ENCODE measurements at places on chromosomes 11 and 22.

GRCh38 chr11:7484131-7484530 is 1.2 kb upstream of the OLFML1 start:
- DNase-seq = no peak

DNA sequence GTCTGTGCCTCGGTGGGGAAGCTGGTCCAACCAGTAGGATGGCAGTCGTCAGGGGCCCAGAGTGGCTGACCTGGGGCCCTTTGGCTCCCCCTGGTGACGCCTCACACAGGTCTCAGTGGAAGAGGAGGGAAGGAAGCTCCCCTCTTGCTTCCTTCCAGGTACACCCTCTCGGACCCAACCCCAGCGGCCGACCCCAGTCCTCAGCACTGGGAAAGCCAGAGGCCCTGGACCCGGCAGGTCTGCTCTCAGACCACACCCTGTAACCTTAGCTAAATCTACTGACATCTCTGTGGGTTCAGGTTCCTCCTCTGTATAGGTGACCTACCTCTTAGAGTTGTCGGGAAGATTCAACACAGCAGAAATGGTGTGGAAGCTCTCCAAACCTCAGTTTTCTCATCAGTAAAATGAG is 3.4 kb upstream of the SCUBE1 start:
- DNase-seq = peak; percentile 39

- no peak for DNase-seq
These were observed 195.7 kb downstream of the ADAMTS15 start for GRCh38 chr11:130644187-130644586.

DNA sequence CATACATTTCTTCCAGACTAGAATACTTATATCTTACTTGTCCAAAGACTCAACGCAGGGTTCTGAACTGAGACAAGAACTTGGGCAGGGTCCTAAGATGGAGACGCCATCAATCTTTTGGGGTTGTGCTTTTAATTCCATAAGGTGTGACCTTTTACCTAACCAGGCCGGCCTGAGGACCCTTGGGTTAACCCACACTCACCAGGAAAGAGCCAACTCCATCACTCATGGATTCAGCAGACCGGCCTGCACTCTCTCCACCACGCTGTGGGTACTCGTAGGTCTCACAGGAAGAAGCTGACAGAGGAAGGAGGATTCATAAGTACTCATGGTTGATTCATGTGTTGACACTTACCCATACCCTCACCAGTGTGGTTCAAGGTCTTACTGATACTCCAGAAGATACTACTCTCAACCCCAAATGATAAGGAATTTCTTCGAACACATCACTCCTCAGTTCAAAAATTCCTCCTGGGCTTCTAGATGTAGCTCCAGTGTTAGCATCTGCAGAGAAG is 36.2 kb downstream of the USP35 start:
- no peak for DNase-seq

DNA sequence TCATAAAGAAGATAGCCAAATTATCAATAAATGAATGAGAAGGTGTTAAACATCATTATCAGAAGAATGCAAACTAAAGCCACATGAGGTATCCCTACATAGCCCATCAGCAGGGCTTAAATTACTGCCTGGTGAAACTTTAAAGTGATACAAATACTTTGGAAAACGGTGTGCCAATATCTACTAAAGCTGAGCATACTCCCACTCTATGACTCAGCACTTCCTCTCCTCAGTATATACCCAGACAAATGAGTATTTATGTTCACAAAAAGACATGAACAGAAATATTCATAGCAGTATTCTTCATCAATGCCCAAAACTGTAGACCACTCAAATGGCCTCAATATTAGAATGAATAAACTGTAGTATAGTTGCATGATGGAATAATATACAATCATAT is 284.6 kb upstream of the ZC3H12C start:
- no peak for DNase-seq

DNA sequence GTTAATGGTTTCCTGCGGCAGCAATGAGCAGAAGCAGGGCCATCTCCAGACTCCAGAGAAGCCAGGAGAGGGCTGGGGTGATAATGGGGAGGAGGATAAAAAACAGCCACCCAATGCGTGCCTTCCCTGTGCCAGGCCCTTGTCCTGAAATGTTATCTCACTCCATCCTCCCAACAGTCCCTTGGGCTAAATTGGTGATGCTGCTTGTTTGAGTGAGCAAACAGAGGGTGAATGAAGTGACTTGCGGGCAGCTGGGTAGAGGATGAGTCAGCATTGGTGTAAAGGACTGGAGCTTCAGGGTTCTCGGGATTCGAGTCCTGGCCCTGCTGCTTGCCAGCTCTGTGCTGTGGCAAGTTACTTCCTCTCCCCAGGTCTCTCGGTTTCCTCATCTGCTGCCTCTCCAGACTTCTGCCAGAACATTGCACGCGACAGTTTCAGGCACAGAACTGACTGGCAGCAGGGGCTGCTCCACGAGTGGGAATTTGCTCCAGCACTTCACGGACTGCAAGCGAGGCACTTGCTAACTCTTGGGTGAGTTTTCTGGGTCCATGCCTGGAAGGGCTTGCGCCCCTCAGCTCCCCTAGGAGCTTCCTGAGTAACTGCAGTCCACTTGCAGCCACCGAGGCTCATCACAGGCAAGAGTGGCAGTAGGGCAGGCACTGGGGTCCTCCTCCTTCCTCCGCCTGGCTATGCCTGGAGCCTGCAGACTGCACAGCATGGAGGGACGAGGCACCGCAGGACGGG is at the start of gene P2RY6:
Gene P2RY6 (plus strand): TSS at position 403 of the 744 bp plus-strand sequence. CDS start 24,181 bp downstream, outside the sequence.
- no peak for DNase-seq

DNA sequence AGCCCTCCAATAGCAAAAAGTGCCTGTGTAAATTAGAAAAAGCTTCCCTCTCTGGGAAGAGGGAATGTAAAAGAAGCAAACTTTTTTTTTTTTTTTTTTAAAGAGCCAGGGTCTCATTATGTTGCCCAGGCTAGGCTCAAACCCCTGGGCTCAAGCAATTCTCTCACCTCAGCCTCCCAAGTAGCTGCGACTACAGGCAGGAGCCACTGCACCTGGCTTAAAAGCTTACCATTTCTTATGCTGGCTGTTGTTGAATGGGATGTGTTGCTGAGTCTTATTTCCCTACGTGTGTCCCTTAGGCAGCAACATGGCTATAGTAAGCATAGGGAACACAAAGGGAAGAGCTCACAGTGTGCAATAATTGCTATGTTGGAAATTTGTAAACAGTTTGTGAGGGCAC is 225.5 kb upstream of the CCDC90B start:
- DNase-seq = no peak

- DNase-seq = no peak
These were observed 90.1 kb downstream of the STK33 start for GRCh38 chr11:8503910-8504364.

DNA sequence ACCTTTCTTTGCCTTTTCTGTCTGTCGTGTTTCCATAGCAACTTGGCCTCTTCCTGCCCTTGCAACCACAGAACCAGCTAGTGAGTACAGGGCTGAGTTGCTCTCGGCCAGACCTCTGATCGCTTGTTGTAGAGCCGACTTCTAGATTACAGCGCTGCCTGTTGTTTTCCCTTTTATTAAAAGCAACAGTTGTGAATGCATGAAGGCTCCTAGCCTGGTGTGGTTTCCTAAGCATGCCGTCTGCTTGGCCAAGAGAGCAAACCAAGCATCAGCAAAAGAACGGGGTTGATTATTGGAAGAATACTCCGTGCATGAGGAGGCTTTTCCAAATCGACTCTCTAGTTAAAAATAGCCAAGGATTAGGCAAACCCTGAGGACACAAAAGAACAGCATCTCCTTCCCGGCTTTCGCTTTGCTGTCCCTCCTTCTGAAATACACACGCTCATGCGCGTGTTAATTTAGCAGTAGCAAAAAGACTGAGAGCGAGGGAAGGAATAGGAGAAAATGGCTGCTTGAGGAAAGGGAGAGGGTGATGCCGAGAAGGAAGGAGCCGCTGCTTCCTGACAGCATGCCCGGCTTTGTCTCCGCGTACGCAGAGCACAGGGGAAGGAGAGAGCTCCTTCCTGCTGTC is 71.5 kb upstream of the TTC12 start:
- no peak for DNase-seq

- DNase-seq = no peak
These were observed 10.6 kb upstream of the CSNK1E start for GRCh38 chr22:38327805-38328204.

DNA sequence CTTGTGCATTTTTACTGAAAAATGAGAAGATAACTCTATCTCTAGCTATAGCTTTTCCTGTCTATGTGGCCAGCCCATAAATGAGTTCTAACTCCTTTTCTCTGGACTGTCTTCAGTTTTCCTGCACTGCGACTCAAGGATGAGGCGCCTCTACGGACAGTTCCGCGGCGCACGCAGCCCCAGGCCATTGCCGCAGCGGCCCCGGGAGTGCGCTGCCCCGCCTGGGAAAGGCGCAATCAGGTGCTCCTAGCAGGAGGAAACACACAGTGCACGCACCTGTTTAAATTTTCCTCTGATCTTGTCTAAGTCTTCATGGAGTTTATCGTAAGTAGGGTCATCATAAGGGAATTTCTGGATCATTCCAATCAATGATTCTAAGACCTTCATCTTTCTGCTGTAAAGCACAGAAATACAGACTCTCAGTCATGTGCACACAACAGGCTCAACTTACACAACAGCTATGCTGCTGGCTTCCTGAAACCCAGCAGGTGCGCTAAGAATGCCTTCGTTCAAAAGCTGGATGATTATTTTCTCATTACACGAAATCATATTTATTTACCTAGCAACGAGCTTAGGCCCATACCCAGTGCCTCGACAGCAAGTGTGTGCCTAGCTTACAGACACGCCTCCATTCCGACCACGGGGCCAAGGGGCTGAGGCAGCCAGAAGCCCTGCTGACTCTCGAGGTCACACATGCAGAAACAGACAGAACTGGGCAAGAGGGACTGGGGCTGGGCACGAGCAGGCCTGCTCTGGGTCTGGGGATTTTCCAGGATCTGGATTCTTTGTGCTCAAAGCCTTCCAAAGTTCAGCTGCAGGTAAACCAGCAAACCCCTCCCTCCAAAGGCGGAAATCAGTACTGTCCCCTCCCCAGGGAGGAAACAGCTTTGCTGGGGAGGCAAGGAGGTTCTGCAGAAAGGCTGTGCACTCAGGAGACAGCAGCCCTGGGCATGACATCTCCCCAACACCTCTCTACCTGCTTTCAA is 7.2 kb downstream of the LTO1 start:
- DNase-seq = no peak

DNA sequence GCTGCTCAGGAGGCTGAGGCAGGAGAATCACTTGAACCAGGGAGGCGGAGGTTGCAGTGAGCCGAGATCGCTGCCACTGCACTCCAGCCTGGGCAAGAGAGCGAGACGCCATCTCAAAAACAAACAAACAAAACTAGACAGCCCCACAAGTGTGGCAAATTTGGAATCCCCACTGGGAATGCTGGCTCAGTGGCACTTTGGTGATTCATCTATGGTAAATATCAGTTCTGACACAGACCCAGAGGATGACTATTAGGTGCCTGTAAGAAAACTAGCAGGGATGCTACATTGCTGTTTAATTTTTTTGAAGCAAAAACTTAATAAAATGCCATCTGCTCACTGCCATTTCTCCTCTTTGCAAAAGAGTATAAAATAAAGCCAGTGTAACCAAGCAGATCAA is 107.9 kb downstream of the NAT10 start:
- no peak for DNase-seq

DNA sequence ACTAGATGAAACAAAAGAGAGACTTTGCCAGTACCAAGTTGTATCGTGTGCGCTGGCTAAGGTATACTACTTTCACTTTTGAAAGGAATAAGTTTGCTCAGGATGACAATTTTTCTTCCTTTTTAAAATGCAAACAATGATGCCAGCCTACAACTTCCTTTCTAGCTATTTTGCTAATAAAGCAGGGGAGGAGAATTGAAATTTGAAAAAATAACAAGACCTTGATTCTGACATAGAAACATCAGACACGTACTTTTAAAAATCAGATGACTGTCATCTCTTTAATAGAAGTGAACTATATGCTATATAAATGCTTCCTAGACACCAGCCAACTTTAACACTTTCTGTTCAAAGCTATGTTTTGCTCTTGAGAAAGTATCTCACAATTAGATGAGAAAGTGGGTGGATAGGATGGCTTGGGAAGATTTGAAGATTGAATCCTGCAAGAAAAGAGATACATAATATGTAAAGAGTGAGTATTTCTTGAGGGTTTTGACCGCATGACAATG is 41.7 kb upstream of the BLID start:
- DNase-seq = no peak

- no peak for DNase-seq
These were observed at the start of gene PHLDA2 for GRCh38 chr11:2928605-2929530. TSS of gene PHLDA2 (minus strand) at chr11:2929420. CDS start at chr11:2929364, 56 bp downstream.

DNA sequence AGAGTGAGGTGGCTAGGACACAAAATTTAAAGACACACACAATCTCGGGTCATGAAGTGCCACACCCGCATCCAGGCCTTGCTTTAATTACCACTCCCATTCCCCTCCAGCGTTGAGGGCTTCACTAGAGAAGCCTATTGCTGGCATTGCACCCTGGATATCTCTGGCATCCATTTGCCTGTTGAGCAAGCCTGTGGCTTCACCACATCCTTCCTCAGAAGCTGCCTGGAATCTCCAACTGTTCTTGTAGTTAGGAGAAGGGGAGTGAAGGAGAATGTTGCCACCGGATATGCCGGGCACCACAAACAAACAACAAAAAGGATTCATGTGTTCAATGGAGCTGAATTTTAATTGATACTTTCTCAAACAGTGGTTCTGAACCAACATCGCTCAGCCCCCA is 34.4 kb upstream of the RCN1 start:
- no peak for DNase-seq

DNA sequence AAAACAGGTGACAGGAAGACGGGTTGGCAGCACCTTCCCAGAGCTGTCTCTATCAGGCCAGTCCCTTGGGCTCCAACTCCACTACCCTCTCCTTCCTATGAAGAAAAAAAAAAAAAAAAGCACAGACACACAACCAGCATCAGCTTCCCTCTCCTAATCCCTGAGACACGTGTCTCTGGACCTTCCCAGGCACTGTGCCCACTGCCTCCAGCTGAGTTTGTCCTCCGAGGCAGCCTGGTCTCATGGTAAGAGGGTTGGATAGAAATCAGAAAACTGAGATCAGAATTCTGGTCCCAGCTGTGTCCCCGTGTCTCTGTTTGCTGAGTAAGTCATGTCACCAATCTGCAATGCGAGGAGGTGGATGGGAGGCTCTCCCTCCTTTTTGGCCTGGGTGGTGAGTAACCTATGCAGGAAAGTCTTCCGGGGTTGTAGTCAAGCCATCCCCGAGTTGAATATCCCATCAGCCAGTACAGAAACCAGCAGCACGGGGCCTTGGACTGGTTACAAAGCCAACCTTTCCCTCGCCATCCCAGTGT is 193.7 kb upstream of the TBCEL start:
- no peak for DNase-seq

GRCh38 chr11:75241036-75241905 is 697 bp downstream of the TPBGL start:
- peak; percentile 76 for DNase-seq

- no peak for DNase-seq
These were observed 16.9 kb downstream of the MYO7A start for GRCh38 chr11:77144857-77145428.

- DNase-seq = no peak
These were observed 21.8 kb upstream of the CDC42EP2 start for GRCh38 chr11:65292890-65293289.

All from activated CD8-positive, alpha-beta memory T cell treated with anti-CD3 and anti-CD28 coated beads for 4 hours (primary cell).